ENCODE measurements at places on chromosomes 6 and 20.

GRCh38 chr6:90460051-90460450, 126.8 kb downstream of the MAP3K7 start:
- no peak for DNase-seq

DNA sequence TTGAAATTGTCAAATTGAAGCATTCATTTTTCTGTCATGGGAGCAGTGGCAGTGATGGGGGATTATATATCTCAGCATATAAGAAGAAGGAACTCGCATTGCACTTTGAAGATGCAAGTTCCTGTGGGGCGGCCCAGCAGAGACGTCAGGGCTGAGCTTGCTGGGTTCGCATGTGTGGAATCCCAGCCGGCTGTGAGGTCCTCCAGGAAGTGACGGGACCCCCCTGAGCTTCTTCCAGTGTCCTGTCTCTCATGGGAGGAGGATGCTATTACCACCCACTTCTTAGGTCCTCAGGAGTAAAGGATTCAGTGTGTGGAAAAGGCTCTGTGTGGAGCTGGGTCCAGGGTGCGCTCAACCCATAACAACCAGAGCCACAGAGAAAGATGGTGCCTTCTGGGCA, 201.2 kb downstream of the CDH4 start:
- no peak for DNase-seq

DNA sequence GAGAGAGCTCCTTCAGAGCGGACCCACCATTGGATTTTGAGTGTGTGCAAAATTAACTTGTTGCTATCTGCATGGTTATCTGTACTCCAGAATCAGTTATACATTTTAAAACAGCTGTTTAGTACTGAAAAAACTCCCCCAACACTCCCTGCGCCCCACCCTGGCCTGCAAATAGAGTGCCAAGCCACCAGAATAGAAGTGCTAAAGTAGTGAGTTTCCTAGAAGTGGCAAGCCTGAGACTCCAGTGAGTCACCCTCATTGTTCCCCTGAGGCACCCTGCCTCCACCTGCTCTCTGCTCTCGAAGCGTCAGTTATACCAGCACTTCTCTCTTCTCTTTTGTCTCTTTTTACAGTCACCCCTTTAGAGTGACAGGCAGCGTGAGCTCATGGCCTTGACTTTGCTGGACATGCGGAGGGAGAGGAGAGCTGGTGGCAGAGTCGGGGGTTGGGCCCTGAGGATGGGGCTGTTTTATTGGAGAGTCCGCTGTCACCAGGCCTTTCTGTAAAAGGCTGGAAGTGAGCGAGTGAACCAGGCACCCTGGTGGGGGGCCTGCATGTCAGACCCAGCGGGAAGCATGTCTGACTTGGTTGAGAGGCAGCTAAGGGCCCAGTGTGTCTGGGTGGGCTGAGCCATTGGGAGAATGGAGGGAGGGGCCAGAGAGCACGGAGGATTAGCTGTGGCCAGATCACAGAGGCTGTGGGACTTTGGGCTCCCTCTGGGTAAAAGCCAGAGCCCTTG, 10.4 kb downstream of the IGF2R start:
- peak; percentile 59 for DNase-seq

DNA sequence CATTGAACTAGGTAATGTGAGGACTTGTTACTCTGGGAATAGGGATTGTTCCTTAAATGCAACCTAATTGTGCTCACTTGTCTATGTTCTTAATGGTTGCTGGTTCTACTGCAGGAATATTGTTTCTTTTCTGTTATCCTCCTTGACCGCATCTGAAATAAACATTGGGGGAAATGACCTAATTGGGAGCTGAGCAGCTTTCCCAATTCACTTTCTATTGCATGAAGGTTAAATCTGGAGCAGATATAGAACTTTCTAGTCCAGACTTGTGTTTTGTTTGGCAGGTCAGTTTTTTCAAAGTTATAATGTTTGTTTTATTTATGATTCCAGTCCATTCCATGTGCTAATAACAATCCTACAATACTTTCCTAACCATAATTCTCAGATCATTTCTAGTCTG, 981.0 kb upstream of the CITED2 start:
- DNase-seq: no peak

GRCh38 chr6:141594874-141595273, 537.9 kb upstream of the GJE1 start:
- no peak for DNase-seq
